COR-L47 (cell line): ENCODE measurements at places on chromosomes 16 and 17.
A peak's percentile ranks its signal among the peaks of the same experiment; 100 is the strongest.

GRCh38 chr16:70665113-70665694, 18.8 kb downstream of the IL34 start:
- no peak for DNase-seq

DNA sequence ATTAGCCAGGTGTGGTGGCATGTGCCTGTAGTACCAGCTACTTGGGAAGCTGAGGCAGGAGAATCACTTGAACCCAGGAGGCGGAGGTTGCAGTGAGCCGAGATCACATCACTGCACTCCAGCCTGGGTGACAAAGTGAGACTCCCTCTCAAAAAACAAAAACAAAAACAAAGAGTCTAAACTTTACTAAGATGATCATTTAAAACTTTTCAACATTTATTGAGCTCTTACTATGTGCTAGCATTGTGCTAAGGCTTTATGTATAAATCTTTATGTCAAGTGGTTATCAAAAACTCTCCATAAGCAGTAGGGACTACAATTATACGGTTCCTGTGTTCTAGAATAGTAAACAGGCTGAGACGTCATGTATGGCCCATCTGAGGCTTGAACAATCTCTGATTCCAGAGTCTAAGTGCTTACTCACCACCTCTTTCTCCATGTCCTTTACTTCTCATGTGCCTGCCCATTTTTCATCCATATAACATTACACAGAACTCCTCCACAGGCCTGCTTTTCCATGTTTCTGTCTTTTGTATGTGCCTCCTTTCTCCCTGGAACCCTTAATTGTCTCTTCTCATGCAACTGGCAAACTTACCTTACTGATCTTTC, 66.7 kb downstream of the NUP88 start:
- no peak for DNase-seq

DNA sequence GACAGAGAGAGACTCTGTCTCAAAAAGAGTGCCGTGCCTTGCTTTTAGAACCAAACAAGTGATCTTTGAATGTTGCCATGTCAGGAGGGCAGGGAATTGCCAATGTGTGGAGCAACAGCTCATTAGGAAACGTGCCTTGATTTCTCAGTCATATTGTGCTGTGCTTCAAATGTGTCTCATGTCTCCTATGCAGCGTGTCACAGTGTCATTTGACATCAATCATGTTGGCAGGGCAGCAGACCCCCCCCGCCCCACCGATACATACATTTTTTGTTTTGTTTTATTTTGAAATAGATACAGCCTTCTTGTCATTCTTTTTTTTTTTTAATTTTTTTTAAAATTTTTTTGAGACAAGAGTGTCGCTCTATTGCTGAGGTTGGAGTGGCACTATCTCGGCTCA, 22.1 kb downstream of the MRC2 start:
- DNase-seq, result no peak

DNA sequence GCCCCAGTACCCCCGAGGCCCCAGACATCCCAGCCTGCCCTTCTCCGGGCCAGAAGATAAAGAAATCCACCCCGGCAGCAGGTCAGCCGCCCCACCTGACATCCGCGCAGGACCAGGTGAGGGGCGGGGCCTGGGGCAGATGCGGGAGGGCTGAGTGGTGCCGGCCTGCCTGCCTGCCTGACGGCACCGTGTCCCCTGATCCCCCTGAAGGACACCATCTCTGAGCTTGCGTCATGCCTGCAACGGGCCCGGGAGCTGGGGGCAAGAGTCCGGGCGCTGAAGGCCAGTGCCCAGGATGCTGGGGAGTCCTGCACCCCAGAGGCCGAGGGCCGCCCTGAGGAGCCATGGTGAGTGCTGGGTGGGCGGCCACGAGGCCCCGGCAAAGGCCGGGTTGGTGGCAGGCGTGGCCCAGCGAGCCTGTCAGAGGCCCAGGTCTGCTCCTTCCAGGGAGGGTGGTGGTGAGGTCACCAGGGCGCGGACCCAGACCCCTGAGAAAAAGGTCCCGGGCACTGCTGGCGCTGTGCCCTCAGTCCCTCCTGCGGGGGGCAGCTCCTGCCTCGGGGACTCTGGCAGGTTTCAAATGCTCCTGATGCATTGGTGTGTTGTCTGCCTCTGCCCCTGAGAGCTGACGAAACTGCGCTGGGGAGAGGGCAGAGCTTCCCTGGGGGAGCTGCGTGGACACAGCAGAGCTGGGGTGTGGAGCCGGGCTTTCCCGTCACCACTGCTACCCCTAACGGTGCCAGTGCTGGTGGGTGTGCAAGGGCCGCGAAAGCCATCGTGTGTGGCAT, 1.2 kb downstream of the CDT1 start:
- peak; percentile 40 for DNase-seq

DNA sequence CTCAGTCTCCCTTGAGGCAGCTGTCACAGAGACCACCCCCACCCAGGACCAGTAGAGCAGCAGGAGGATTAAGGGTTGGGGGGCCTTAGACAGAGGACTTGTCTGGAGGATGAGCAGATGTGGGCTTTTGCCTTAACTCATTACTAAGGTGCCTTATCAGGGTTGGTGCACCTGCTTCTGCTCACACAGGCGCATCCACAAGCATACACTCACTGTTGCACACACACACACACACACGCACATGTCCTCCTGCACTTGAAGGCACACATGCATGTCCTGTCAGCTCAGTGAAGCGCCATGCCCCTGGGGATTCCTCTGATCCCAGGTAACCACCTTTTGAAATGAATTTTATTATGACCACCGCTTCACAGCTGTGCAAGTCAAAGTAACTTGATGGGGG, 1.2 kb downstream of the GFAP start:
- no peak for DNase-seq

GRCh38 chr17:2700491-2701141, 10.9 kb downstream of the CLUH start:
- no peak for DNase-seq

DNA sequence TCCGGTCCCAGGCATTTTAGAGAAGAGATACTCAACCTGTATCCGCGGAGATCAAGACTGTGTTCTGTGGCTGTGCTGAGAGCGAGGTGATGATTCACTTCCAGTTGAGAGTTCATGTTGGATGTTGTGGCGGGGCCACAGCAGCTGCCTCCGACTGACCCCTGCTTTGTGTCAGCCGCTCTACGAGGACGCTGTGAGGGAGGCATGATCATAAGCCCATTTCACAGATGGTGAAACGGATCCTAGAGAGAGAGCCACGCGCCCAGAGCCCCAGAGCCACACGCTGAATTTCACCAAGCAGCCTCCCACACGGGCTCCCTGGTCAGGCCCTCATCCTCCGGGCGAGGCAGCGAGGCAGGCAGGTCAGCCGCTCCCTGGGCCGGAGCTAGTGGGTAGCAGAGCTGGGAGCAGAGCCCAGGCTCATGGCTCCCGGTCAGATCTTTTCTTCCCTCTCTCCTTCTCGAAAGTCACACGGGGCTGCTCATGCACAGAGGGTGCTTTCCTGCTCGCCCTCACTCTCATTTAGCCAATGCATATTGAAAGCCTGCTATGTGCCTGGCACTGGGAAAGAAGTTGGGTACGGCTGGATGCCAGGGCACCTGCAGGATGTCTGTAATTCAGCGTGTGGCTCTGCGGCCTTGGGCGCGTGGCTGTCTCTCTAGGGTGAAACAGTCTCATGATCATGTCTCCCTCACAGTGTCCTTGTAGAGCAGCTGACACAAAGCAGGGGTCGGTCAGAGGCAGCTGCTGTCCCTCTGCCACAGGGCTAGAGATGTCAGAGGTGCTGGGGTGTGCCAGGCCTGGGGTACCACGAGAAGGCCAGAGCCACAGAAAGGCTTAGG, 155.6 kb upstream of the CHMP6 start:
- no peak for DNase-seq

- no peak for DNase-seq
These were observed 15.7 kb downstream of the PSMD11 start for GRCh38 chr17:32460054-32460453.

- peak; percentile 25 for DNase-seq
These were observed at the start of gene CPNE2 for GRCh38 chr16:57091975-57092785. Gene CPNE2, plus strand, starts transcription at chr16:57092583. Its CDS starts 18,160 bp downstream, at chr16:57110743.

DNA sequence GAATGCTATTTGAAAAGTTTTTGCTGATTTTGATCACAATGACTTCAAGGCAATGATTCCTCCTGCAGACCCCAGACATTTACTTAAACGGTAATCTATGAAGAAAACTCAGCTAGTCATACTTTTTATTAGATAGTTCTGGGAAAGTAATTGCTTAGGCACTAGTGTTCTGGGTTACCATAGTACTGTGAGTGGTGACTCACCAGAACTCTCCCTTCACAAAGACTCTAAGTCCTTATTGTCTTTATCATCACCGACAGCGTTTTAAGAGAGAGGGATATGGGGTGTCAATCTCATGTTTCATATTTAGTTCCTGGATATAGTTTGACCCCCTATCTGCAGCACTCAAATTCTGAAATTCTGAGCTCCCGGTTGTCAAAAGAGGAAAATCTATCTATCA, 43.0 kb upstream of the CDH8 start:
- no peak for DNase-seq

- DNase-seq, result no peak
These were observed 280.8 kb upstream of the TBX2 start for GRCh38 chr17:61118871-61119270.

DNA sequence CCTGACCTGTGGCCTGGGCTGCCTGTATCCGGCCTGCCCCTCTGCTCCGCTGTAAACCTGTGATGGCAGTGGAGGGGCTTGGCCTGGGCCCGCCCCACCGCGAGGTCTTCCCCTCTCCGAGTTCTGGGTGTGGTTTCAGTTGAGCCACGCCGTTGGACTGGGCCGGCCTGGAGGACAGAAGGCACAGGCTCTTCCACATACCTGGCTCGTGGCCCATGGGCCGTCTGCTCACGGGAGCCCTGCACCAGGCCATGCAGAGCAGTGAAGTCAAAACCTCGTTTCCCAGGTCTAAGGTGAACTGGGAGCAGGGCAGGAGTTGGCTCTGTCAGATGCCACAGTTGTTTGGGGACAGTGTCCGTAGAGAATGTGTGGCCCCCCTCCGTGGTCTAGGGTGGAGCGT, 5.6 kb upstream of the RNPS1 start:
- no peak for DNase-seq

DNA sequence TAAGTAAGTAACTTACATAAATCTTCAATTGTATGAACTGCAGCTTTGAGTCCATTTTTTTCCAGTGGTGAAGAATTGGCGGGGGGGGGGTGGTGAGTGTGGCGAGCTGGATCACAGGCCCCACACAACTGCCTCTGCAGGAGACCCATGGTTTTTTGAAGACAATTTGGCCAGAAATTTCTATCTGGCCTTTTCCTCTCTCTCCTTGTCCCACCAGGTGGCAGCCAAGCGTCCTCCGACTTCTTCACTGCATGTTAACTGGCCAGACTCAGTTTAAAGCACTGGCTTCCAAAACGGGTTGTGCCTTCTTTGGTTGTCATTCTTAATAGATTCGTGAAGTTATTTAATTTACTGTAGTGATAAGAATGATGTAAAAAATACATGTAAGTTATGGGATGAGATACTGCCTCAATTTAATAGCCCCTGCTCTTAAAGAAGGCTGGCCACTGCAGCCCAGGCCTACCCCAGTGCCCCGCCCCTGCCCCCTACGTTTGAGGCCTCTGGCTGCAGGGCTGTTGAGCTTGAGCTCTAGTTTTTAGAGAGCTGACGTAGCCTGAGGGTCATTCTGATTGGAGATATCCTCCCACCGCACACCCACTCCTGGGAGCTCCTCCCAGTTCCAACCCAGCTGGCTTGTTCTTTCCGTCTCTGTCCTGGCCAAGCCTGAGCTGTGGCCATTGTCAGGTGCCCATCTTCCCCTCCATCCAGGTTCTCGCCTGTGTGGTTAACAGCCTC, 36.4 kb downstream of the AKAP1 start:
- DNase-seq, result peak; percentile 49

- DNase-seq, result no peak
These were observed 94.9 kb downstream of the ANKRD11 start for GRCh38 chr16:89395150-89396142.

GRCh38 chr17:68532826-68533225, 20.6 kb downstream of the PRKAR1A start:
- no peak for DNase-seq

DNA sequence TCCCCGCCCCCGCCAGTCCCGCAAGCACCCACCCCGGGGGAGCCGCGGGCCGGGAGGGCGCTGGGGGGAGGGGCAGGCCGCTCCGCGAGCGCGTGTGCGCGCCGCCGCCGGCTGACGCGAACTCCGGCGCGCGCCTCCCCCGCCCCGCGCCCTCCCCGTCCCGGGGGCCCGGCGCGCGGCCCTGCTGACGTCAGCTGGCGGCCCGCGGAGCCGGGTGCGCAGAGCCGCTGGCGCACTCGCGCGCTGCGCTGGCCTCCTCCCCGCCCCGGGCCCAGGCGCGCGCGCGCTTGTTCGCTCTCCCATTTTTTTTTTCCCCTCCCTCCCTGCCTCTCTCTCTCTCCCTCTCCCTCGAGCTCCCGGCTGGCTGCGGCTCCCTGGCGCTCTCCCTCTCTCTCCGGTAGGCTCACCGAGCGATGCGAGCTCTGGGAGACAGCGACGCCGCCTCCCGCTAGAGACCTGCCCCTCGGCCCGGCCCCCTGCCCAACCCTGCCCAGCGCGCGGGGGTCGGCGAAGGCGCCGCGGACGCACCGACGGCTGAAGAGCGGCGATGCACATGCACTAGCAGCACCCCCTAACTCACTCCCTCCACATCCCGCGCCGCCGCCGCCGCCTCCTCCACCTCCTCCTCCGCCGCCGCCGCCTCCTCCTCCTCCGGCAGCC, at the start of gene GNAO1:
Gene GNAO1 (plus strand): TSS at position 334 of the 660 bp plus-strand sequence. CDS start 747 bp downstream, outside the sequence.
- DNase-seq, result peak; percentile 81

GRCh38 chr17:64081802-64082799, 47.8 kb downstream of the ERN1 start:
- DNase-seq, result peak; percentile 58
